Smooth muscle cell of the umbilical artery (primary cell): ENCODE measurements at places on chromosomes 16 and 17. TPM values are rescaled to one million over a fixed set of nuclear protein-coding genes. Genes with fewer than 3 reads are reported as not detected.

ITGAL gene
- 0.89 TPM in 1 of 2 replicates, not detected in the other for total RNA-seq

MYH13 gene
- under 0.01 and 0.05 TPM in 2 replicates for total RNA-seq

JUP gene
- 12.8 and 32.9 TPM in 2 replicates for total RNA-seq

SPN gene
- total RNA-seq: not detected in 2 replicates

ZNF597 gene
- 3.0 and 3.3 TPM in 2 replicates for total RNA-seq
